H7 (cell line): ENCODE measurements at places on chromosomes 5 and 9.
A peak's percentile ranks its signal among the peaks of the same experiment; 100 is the strongest.

- DNase-seq: peak; percentile 15
Measured at GRCh38 chr5:72122602-72123001, 15.3 kb downstream of the MAP1B start.

DNA sequence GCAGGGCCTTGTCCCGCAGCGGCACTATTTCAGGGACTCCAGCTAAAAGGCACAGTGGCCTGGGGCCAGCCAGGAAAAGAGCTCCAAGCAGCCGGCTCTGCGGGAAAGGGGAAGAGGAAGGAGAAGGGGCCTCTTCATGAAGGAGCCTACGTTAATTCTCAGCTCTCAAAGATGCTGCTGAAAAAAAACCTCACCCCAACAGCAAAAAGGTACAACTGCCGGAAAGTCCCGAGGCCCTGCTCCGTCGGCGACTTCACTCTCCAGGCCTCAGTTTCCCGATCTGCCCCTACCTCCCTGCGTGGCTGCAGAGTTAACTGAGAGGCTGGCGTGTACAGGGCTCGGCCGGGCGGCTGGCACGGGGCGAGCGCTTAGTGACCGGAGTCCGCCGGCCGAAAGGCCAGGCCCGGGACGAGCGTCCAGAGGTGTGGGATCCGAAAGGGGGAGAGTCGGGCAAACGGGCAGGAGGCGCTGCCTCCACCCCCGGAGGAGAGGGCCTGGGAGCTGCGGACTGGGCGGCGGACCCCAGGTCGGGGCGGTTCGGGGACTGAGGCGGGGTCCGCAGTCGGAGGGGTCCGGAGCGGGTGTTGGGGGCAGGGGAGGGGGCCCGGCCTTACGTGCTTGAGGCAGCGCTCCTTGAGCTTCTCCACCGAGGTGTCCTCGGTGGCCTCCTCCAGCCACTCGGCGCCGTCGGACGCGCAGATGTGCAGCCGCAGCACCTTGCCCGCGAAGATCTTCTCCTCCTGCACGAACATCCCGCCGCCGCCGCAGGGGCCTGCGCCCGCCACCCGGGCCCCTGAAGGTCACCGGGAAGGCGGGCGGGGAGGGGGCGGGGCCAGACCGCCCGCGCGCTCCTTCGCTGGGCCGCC is 529 bp downstream of the UBAC1 start:
- peak; percentile 91 for DNase-seq

DNA sequence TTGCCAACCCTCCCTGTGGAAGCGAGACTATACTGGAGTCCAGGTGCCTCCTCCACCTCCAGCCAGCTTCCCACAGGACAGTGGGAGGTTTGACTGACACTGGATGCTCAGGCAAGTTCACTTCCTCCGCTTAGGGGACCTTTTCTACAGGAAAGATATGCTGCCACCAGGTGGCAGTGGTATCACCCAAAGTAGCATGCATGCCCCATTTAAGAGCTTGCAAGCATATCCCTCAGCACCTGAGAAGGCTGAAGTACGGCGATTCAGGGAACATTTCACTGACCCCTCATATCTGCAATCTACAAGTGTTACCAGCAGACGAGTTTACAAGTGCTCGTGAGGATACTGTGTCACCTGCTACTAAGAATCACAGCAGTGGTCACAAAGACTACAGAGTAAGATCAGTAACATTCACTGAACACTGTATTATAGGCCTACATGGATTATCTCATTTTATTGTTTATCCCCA is 75.5 kb downstream of the KLHL3 start:
- DNase-seq: peak; percentile 65

DNA sequence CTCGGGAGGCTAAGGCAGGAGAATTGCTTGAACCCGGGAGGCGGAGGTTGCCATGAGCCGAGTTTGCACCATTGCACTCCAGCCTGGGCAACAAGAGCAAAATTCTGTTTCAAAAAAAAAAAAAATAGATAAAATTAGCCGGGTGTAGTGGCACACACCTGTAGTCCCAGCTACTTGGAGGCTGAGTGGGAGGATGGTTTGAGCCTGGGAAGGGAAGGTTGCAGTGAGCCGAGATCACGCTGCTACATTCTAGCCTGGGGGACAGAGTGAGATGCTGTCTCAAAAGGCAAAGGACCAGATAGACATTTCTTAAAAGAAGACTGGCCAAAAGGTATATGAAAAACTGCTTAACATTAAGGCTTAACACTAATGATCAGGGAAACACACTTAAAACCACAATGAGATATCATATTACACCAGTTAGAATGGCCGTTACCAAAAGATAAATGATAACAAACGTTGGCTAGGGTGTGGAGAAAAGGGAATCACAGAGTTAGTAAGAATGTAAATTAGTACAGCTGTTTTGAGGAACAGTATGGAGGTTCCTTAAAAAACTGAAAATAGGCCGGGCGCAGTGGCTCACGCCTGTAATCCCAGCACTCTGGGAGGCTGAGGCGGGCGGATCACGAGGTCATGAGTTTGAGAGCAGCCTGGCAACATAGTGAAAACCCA is 10.1 kb upstream of the MARVELD2 start:
- no peak for DNase-seq

DNA sequence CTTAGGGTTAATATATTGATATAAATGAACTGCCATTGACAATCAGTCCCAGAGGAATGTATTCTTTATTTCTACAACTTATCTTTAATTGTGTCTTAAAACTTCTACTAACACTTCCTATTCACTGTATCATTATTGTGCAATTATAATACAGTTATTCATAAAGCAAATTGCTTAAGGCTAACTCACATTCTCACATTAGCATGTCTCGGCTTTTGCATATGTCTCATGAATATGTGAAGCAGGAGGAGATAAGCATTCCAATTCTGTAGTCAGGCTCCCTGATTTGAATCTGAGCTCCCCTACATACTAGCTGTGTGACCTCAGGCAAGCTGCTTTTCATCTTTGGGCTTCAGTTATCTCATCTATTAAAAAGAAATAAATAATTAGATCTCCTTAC is 45.4 kb downstream of the PLGRKT start:
- no peak for DNase-seq

DNA sequence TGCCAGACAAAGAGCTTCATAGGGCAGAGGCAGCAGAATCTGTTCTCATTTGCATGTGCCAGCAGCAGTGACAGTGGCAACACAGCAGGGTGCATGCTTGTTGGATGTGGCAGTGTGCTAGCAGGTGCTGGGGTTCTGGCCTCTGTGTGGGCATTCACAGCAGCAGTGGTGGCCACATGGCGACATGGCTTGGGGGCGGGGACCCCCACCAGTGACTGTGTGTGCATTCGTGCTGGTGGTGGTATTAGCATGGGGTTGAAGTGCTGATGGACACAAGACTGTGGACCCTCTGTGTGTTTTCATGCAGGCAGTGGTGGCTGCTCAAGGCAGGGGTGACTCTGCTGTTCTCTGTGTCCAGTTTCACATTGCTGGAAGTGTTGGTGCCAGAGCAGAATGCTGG is 183.2 kb upstream of the PDE4D start:
- no peak for DNase-seq

DNA sequence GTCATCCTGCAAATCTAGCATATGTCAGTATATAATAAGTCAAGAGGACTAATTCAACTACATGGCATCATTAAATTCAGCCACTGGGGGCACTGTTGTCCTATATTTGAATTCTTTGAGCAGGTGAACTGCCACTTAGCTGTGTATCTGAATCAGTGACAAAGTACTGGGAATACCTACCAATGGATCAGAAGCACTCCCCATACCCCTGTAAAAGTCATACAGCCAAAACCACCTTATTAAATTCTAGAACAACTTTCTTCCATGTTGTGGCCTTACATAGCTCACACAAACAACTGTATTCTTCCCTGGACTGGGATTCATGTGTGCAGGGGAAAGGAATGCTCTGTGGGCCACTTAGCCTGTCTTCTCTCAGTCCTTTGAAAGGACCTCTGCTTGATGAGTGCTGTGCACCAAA is 57.4 kb upstream of the PLPP6 start:
- DNase-seq: peak; percentile 65

- DNase-seq: peak; percentile 11
Measured at GRCh38 chr9:126127591-126127990, 199.0 kb upstream of the MVB12B start.

DNA sequence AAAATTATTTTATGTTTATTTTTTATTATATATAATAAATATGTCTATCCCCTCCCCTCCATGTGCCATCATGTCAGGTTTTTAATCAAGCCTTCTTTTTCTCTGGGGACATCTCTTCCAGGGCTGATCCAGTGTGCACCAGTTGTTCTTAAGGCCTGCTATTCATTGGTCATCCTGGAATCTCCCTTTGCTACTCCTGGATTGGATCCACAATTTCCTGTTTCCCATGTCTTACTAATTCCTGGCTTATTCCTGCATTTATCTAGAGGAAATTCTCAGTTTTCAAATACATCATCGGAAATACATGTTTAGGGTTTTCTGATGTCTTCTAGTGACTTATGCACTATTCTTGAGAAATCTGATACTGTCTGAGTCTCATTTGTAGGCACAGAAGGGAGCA is 56.8 kb downstream of the ANGPTL2 start:
- DNase-seq: no peak

DNA sequence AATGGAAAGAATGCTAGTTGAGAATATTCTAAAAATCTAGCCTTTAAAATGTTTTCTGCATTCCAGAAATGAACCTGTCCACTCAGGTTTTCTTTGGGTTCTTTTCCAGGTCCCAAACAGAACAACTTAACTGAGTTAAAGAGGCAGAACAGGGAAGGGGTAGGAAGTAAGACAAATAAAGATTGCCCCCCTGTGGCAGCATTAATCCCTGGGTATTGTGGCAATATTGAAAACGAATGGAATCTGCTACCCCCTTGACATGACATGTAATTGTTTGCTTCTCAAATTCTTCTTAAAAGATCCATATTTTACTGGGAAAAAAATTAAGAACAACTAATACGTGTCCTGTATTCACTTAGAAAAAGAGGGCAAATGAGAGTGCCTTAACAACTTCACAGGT is 9.3 kb upstream of the RBM22 start:
- DNase-seq: peak; percentile 47

DNA sequence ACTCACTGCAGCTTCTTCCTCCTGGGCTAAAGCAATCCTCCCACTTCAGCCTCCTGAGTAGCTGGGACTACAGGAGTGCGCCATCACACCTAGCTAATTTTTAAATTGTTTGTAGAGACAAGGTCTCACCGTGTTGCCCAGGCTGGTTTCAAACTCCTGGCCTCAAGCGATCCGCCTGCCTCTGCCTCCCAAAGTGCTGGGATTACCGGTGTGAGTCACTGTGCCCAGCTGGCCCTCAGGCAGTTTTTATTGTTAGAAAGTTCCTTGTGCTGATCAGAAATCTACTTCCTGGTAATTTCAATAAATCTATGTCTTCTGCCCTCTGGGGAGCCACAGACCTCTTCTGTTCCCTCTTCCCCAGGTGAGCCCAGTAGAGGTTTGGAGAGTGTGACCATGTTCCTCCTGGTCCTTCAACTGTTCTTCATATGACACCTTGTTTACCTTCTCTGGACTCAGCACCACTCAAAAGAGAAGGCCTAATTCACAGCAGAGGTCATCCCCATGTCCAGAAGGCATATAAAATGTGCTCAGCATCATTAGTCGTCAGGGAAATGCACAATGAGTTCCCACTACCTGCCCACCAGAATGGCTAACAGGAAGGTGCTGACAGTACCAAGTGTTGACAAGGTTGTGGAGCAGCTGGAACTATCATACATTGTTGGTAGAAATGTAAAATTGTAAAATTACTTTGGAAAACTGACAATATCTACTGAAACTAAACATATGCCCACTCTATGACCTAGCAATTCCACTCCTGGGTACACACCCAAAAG is 10.4 kb downstream of the TMOD1 start:
- DNase-seq: no peak

DNA sequence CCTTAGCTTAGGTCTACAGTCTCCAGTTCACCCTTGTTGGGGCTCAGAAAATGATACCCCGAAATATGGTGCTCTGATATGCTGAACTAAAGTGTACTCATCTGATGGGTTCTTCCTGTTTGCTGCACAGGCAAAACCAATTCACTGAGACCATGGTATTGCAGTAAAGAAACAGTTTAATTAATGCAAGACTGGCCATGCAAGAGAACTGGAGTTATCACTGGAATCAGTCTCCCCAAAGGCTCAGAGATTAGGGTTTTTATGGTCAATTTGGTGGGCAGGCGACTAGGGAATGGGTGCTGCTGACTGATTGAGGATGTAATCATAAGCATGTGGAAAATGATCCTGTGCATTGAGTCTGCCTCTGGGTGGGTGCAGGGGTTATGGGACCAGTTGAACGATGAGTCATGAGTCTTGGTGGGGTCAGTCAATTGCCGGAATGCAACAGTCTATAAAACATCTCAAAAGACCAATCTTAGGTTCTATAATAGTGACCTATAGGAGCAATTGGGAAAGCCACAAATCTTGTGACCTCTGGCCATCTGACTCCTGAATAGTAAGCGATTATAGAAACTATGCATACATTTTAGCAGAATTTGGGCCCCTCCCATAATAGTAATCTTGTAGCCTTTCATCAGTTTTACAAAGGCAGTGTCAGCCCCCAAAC is 113.0 kb upstream of the ANKRD55 start:
- no peak for DNase-seq

- DNase-seq: no peak
Measured at GRCh38 chr9:120757026-120757913, 35.9 kb downstream of the FBXW2 start.

GRCh38 chr5:39469777-39470415 is 45.1 kb upstream of the DAB2 start:
- DNase-seq: no peak

- DNase-seq: no peak
Measured at GRCh38 chr5:30113542-30113941, 1079.9 kb upstream of the CDH6 start.

- DNase-seq: no peak
Measured at GRCh38 chr5:138093036-138093435, 9.2 kb downstream of the WNT8A start.

GRCh38 chr9:20940447-20941173 is 90.8 kb downstream of the HACD4 start:
- DNase-seq: no peak

DNA sequence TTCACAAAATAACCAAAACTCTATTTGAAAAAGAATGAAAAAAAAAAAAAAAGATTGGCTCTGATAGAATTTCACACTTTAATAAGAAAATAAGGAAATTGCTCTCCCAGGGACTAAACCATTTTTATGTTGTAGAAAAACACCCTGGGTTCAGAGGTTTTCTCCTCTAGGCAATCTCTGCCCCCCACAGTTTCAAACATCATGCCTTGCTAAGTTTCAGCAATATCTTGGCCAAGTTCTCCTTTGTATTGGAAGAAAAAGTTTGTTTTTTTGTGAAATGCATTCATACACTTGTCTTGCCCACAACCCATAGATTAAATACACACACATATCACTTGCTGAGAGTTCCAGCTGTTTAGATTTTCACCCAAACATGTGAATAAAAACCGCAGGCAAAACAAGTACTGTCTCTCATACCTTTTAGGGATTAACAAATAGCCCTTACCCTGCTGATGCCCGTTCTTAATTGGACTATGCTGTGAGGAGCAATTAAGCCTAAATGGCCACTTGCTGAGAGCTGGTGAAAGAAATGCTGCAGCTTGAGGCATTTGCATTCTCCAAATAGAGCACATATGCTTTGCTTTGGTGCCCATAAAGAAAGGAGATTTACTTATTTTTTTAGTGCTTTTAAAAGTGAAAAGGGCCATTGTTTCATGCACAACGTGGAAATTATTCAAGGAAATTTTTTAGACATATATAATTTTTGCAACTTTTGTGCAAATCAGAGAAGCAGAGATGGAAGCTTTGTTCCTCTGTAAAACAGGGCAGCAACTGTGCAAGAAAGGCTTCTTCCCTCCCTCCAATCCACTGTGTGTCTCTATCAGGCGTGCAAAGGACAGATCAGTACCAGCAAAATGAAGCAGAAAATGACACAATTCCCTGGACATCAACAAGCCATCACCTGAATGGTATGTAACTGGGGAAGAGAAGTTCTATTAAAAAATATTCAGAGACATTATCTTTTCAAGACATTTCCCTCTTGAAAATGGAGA is 262.4 kb upstream of the KIF2A start:
- peak; percentile 40 for DNase-seq

- DNase-seq: no peak
Measured at GRCh38 chr5:78328585-78329173, 31.7 kb upstream of the SCAMP1 start.
